ENCODE measurements at places on chromosomes 16 and 17.

DNA sequence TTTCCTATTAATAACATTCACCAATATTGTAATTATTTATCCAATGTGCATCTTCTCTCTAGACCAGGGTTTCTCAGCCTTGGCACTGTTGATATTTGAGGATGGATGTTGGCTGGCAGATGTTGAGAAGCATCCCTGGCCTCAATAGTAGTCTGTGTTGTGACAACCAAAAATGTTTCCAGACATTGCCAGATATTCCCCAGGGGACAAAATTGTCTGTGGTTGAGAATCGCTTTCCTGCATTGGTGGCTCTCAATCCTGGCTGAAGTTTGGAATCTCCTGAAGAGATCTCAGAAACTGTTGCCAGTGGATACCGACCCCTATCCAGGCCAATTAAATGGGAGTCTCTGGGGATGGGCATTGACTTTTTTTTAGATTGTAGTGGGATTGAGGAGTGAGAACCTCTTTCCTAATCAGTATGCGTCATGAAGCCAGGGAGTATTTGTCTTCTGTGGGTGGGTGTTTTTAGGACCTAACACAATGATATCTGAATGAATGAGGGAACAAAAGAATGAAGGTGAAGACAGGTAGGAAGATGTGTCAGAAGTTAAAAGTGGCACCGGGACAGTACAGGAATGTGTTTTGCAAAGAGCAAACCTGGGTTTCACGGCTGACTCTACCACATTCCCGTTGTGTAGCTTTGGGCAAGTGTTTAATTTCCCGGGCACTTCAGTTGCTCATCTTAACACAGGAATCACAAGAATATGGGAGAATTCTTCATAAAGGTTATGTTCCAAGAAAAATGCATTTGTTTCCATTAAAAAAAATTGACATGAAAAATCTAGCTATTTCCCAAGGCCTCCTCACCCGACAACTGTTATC is 24.3 kb downstream of the HSD17B2 start:
- DNase-seq, result no peak

DNA sequence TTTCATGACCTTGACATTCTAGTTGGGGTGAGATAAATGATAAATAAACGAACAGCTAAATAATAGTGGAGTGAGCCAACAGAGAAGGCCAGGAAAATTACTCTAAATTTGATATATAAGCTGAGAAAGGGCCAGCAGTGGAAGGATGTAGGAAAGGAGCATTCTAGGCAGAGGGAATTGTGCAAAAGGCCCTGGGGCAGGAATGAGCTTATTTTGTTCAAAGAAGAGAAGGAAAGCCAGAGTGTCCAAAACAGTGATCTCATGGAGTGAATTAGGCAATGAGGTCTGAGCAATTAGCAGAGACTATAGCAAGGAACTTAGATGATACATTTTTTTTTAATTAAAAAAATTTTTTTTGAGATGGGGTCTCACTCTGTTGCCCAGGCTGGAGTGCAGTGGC is 43.3 kb upstream of the CLEC19A start:
- no peak for DNase-seq

GRCh38 chr16:27591837-27592236 is 41.9 kb downstream of the KATNIP start:
- no peak for DNase-seq

GRCh38 chr17:34368946-34369500 is 6.0 kb upstream of the CCL1 start:
- no peak for DNase-seq

DNA sequence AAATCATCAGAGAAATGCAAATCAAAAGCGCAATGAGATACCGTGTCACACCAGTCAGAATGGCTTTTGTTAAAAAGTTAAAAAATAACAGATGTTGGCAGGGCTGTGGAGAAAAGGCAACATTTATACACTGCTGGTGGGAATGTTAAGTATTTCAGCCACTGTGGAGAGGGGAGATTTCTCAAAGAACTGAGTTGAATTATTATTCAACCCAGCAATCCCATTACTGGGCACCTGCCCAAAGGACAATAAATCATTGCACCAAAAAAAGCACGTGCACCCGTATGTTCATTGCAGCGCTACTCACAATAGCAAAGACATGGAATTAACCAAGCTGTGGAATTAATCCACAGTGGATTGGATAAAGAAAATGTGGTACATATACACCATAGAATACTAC is 204.7 kb downstream of the HS3ST4 start:
- peak; percentile 29 for DNase-seq

Data from NCI-H1105 treated with DMSO at 0.1 percent for 48 hours (cell line).